Right renal cortex interstitium (tissue), 3 donors: ENCODE measurements at places on chromosomes 11 and 22. TPM values are rescaled to one million over a fixed set of nuclear protein-coding genes. Genes with fewer than 3 reads are reported as not detected.

Gene OR5P2
- polyA plus RNA-seq: not detected

Gene ZFTA
- 41.7 TPM for polyA plus RNA-seq

GRCh38 chr11:88169881-88170280, 5.4 kb downstream of the RAB38 start:
- no peak for DNase-seq

Gene MAPK8IP2
- polyA plus RNA-seq: 0.41 TPM

DNA sequence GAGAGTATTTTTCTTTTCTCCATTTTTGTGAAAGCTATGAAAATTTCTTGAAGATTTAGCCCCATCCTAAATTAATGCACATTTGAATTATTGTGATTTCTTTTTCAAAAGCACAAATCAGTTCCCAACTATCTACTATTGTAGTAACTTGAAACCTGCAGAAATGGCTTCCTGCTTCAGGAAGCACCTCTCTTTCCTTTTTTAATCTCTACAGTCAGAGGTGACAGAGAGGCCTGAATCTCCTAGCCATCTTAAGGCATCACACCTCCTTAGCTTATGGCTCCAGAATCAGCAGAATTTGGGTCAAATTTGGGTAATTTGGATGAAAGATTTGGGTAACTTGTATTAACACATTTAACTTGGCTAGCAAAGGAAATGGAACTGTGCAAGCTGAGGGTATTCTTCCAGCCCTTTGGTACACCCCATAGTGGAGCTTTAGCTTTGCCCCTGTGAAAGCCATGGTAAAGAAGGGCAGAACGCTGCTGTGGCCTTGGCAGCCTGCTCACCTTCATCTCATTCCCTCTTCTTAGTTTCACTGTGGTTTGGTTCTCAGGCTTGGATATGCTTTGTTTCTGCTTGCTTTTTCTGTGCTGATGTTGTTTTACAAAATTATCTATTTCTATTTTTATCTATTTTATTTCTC, 16.2 kb downstream of the TBCEL start:
- no peak for DNase-seq

GRCh38 chr11:93001806-93002205, 32.4 kb downstream of the MTNR1B start:
- no peak for DNase-seq

Gene KRTAP5-1
- polyA plus RNA-seq: not detected

DNA sequence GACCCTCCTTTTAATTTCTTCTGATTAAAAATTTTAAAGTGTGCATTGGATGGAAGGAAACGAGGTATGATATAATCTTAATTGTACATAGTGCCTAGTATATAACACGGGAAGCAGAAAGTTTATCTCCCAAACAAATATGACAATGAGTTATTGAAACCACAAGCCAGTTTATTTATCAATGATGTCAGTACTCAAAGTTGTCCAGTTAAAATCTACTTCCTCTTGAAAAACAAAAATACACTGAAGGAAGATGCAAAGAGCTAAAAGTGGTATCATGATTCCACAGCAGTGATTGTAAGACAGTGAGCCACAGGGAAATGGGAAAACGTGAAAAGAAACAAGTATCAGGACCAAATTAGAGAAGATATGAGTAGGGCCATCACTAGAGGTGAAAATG, 18.8 kb upstream of the OR5B21 start:
- no peak for DNase-seq
